Hematopoietic multipotent progenitor cell treated with erythropoietin and hydrocortisone succinate and interleukin-3 and kit ligand, for 4 days (in vitro differentiated cells): ENCODE measurements at places on chromosomes 6 and 20.

DNA sequence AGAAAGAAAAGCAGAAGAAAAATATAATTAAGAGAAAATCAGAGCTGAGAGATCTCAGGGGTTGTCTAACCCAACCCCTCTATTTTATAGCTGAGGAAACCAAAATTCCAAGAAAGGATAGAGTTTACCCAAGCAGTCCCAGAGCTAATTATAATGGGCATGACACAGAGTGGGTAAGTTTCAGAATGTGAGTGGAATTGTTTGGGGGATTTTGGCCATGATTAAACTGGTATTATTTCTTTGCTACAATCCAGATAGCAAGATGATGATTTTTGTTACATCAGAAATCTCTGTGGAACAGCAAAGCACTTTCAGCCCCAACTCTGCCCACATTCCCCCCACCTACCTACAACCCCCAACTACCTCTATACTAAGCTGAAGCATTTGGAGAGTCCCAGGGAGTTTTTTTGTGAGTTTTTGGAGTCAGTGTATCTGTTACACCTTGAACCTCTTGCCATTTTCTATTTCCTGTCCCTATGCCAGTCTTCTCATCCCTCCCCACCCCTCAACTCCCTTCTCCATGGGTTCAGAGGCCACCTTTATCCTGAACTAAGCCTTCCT, 24.7 kb downstream of the POFUT1 start:
- no peak for DNase-seq

DNA sequence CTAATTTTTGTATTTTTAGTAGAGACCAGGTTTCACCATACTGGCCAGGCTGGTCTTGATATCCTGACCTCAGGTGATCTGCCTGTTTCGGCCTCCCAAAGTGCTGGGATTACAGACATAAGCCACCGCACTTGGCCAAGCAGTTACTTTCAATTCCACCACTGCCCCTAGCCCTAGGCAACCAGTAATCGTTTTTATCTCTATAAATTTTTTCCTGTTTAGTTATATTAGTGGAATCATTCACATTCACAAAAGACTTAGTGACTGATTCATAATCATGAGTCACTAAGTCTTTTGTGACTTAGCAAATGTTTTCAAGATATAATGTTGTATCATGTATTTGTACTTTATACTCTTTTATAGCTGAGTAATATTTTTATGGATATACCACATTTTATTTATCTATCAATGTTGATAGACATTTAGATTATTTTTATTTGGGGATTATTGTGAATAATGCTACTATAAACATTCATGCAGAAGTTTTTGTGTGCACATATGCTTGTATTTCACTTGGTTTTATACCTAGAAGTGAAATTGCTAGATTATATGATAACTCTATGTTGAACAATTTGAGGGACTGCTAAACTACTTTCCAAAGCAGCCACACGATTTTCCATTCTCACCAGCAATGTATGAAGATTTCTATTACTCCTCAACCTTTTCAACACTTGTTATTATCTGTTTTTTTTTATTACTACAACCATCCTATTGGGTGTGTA, 421.4 kb upstream of the ID4 start:
- DNase-seq, result no peak

GRCh38 chr6:64141680-64142079, 506.1 kb downstream of the PHF3 start:
- no peak for DNase-seq

DNA sequence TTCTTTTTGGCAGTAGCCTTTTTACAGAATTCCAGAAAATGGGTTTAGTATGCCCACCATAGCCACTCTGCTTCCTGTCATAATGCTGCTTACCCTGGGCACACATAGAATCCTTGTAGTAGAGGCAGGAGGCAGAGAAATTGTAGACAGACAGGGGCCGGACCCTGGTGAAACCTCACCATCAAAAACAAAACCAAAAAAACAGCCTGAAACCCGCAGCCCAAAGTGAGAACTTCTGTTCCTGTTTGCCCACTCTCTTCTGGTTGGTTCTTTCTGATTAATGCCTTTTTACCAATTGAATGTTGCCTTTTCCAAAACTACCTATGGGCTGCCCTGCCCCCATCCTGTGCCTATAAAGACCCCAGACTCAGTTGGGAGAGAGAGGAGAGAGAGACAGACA, 188.2 kb downstream of the CDKAL1 start:
- DNase-seq, result no peak

GRCh38 chr20:57695940-57696339, 13.9 kb downstream of the PMEPA1 start:
- DNase-seq, result no peak

DNA sequence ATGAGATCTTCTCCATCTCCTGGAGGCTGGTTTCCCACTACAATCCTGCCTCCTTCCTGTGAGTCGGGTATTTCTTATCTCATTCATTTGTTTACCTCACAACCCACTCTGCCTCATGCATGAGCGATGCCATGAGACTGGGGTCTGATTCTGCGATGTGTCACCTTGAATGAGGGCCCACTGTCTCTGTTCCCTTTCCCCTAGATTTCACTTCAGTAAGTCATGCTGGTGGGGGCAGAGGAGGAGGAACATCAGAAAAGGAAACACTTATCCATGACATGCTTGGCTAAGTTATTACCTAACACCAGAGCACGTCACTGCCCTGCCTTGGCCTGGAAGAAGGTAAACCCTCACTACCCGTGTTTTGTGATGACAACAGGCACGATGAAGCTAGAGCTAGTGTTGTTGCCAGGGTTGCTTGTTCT, 337.4 kb upstream of the PRDM1 start:
- DNase-seq, result peak; percentile 47

GRCh38 chr6:4587171-4587570, 189.0 kb upstream of the CDYL start:
- no peak for DNase-seq
